Nephron progenitor cell (in vitro differentiated cells): ENCODE measurements at places on chromosomes 1 and 21.

- peaks cover 20% of the 10 kb centered on the region for H3K27me3 ChIP-seq
- no peaks in the 10 kb centered on the region for H3K4me1 ChIP-seq
- H3K4me3 ChIP-seq: no peak overlapping the region
- H3K36me3 ChIP-seq: peaks cover 8% of the 10 kb centered on the region
- no peak for DNase-seq
Observed at GRCh38 chr1:5670590-5671350, 321.5 kb downstream of the NPHP4 start.

DNA sequence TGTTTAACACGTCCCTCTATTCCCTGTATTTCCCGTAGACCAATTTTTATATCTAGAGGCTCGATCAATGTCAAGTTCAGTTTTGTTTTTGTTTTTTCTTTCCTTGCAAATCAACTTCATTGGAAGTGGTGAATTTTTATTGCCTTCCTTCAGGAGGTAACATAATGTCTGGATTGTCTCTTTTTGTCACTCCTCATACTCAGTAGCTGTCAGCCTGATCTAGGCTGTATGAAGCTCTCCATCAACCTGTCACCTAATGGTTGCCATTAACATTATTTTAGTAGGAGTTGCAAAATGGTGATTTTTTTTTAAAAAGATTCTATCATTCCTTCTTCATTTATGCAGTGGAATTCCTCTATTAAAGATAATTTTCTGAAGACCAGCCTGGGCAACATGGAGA lies 49.7 kb upstream of the KIF26B start:
- H3K4me3 ChIP-seq: no peak overlapping the region
- no peak for DNase-seq
- H3K27ac ChIP-seq: no peak overlapping the region
- H3K27me3 ChIP-seq: peaks cover 8% of the 10 kb centered on the region

GRCh38 chr1:206831650-206832049 lies 33.8 kb upstream of the IL20 start:
- H3K4me3 ChIP-seq: no peak overlapping the region
- H3K27ac ChIP-seq: no peak overlapping the region
- H3K36me3 ChIP-seq: no peaks in the 10 kb centered on the region
- no peak for DNase-seq

DNA sequence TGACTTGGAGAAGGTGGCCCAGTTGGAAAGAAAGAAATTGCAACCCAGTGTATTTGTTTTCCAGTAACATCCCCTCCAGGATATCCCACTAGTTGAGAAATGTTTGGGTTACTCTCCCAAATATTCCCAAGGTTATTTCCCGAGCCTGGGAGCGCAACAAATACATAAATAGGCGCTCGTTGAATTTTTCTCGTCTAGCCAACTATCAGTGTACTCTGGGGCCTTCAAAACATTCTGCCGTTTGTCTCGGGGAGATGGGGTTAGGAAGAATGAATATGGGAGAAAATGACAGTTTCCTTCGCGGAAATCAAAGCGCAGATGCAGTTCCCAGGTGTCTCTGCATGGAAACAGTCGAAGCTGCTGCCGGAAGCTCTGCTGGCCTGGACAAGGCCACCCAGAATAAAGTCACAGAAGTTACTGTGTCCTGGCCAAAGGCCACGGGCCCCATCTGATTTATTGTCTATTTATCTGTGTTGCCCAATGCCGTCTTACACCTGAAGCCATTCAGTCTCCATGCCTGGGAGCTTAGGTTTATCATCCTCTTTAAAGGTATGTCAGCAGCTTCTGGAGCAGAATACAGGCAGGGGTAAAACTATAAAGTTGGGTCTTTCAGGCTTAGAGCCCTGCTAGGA lies 1.0 kb downstream of the C1orf115 start:
- peaks cover 59% of the 10 kb centered on the region for H3K27me3 ChIP-seq
- no peak overlapping the region for H3K27ac ChIP-seq
- H3K36me3 ChIP-seq: no peaks in the 10 kb centered on the region
- peak overlapping the region; percentile 75 for H3K4me3 ChIP-seq

GRCh38 chr1:220825819-220826551 lies 39.3 kb downstream of the MTARC1 start:
- no peak overlapping the region for H3K27ac ChIP-seq
- H3K36me3 ChIP-seq: no peaks in the 10 kb centered on the region
- H3K4me1 ChIP-seq: peaks cover 18% of the 10 kb centered on the region
- no peak overlapping the region for H3K4me3 ChIP-seq

DNA sequence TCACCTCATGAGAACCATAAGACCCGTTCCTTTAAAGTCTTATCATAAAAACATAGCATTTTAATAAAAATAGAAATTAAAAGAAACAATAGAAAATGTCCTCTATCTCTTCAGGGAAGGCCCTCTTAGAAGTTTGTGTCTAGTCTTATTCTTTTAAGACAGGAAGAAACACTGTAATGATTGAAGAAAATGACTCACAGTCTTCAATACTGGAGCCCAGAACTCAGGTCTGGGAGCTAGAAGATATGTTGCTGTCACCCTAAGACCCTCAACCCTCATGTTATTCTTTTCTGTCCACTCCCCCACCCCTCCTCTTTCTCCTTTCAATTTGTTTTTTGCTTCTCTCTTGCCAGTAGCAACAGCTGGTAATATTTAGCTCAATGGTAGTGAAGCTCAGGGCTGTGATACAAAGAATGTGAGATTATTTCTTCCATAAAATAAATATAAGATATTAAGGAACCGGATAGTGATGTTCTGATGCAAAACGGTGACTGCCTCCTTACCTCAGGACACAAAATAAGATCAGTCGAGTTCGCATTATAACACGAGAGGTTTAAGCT lies 12.0 kb downstream of the DUSP10 start:
- peak overlapping the region; percentile 23 for H3K27ac ChIP-seq
- no peaks in the 10 kb centered on the region for H3K36me3 ChIP-seq
- no peak overlapping the region for H3K4me3 ChIP-seq
- peaks cover 6% of the 10 kb centered on the region for H3K27me3 ChIP-seq
- DNase-seq: no peak

DNA sequence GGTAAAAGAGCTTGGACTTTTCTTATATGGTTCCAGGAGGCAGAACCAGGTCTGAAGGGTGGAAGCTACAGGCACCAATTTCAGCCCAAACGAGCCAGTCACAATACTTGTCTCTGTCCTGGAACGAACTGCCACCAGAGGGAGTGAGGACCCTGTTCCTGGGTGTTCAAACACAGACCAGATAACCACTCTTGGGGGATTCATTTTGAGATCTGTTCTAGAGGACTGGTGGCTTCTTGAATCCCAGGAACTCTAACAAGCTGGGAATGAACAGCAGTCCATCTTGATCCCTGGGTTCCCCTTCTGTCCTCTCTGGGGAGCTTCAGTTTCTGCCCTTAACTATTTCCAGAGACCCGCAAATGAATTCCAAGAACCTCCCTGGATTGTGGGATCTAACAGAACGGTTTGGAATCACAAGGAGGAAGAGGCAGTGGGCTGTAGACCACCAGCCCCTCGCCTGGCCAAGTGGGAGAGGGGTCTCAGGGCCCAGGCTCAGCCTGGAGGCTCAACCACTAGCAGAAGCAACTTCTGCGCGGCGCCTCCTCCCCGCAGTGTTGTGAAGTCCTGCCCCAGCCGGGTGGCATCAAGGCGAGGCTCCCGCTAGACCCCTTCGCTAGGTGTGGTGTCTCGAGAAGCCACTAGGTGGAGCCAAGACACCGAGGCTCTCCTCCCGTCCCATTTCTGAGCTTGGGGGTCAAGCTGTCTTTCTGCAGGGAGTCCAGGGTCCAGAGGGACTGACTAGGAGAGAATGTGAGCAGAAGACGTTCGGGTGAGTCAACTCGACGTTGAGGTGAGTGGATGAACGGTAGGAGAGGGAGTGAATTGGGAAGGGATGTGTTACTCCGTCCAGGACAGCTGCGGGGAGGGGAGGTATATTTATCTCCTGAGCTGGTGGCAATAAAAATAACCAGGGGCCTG lies 12.1 kb upstream of the NES start:
- H3K27ac ChIP-seq: peak overlapping the region; percentile 91
- peak overlapping the region; percentile 82 for H3K4me3 ChIP-seq
- peaks cover 8% of the 10 kb centered on the region for H3K27me3 ChIP-seq
- H3K36me3 ChIP-seq: no peaks in the 10 kb centered on the region

- H3K36me3 ChIP-seq: no peaks in the 10 kb centered on the region
- peaks cover 43% of the 10 kb centered on the region for H3K27me3 ChIP-seq
- no peak overlapping the region for H3K27ac ChIP-seq
- DNase-seq: no peak
Observed at GRCh38 chr1:3307359-3307758, 147.1 kb upstream of the ARHGEF16 start.

- DNase-seq: no peak
- no peaks in the 10 kb centered on the region for H3K27me3 ChIP-seq
- no peak overlapping the region for H3K4me3 ChIP-seq
- H3K4me1 ChIP-seq: peaks cover 11% of the 10 kb centered on the region
- H3K27ac ChIP-seq: peak overlapping the region; percentile 2
Observed at GRCh38 chr1:193727850-193728249, 541.4 kb upstream of the B3GALT2 start.

- H3K4me1 ChIP-seq: peaks cover 6% of the 10 kb centered on the region
- H3K27me3 ChIP-seq: no peaks in the 10 kb centered on the region
- no peaks in the 10 kb centered on the region for H3K36me3 ChIP-seq
- no peak overlapping the region for H3K4me3 ChIP-seq
- DNase-seq: no peak
Observed at GRCh38 chr21:19350286-19350685, 946.7 kb upstream of the TMPRSS15 start.

- no peak overlapping the region for H3K4me3 ChIP-seq
- no peaks in the 10 kb centered on the region for H3K36me3 ChIP-seq
- peak overlapping the region; percentile 71 for H3K27ac ChIP-seq
Observed at GRCh38 chr1:11447903-11448302, 31.1 kb upstream of the DISP3 start.
